NCI-H82 (cell line): ENCODE measurements at places on chromosomes 2 and 18.

DNA sequence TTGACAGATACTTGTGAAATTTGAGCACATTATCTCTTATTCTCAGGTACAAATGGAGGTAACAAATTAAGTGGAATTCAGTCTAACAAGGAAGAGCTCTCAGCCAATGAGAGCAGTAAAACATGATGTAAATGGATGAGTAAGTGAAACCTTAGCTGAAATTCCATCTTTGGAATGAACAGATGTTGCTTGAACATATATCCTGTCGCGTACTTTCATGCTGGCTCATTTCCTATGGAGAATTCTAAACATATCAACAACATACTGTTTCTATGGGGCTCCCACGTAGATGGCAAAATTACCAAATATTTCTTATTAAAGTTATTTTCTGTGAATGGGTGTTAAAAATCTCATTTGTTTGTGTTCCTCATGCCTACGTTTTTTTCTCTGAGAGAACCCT lies 256.3 kb upstream of the LINC00305 start:
- no peak for DNase-seq

GRCh38 chr2:42054714-42055430 lies 7.1 kb downstream of the PKDCC start:
- DNase-seq = peak; percentile 33

- no peak for DNase-seq
Measured at GRCh38 chr2:40384714-40385113, 67.2 kb downstream of the SLC8A1 start.

- peak; percentile 88 for DNase-seq
Measured at GRCh38 chr18:58842978-58843687, 21.5 kb upstream of the ZNF532 start.

- no peak for DNase-seq
Measured at GRCh38 chr18:74420481-74420880, 36.6 kb downstream of the DIPK1C start.

DNA sequence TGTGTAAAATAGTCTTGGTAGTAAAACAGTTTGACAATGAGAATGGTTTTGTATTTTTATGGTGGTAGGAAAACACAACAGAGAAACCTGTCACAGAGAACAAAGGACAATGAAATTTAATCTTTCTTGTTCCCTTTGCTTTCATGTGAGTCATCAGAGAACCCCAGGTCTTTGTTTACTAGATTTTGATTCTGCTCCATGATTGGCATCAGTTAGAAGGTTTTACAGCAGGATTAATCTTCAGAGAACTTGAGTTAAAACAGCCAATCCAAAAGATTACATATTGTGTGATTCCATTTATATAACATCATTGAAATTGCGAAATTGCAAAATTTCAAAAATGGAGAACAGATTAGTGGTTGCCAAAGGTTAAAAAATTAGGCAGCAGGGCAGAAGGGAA lies 2.5 kb downstream of the APLF start:
- no peak for DNase-seq

- DNase-seq = no peak
Measured at GRCh38 chr2:161030260-161031063, 129.8 kb upstream of the TANK start.

GRCh38 chr18:70273021-70273420 lies 15.8 kb upstream of the SOCS6 start:
- no peak for DNase-seq

DNA sequence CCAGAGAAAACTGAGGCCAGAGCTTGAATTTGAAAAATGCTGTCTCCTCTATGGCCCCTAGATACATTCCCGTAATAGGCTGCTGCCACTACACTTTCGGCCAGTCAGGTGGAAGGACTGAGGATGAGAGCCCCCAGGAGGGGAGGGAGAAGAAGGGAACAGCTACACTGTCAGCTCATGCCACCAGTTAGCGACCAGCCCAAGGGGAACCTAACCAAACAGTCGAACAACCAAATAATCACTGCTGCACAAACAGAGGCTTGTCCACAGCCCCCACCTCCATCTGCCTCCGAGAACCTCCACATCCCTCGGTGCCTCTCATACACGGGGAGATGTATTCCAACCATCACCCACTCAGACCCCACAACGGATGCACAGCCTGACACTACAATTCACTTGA lies 7.3 kb downstream of the ZNF516 start:
- peak; percentile 79 for DNase-seq

- DNase-seq = no peak
Measured at GRCh38 chr2:136916131-136916530, 150.8 kb downstream of the THSD7B start.

- no peak for DNase-seq
Measured at GRCh38 chr2:214052235-214052634, 358.6 kb upstream of the VWC2L start.

GRCh38 chr2:241116606-241117560 lies 14.8 kb upstream of the MTERF4 start:
- no peak for DNase-seq

GRCh38 chr18:48869591-48869990 lies 81.2 kb downstream of the SMAD7 start:
- DNase-seq = no peak

DNA sequence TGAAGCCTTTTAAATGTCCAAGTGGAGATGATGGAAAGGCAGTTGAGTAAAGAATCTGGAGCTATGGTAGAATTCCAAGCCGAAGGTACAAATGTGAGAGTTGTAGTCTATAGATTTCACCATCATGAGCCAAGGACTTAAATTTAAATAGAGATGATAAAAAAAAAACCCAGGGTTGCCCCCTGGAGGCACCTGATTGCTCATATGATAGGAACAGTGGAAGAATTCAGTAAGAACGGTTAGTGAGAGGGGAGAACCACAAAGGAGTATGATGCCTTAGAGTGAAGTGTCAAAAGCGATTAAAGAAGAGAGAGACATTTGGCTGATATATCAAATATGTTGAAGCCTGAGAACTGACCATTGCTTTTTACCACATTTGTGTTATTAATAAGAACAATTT lies 11.9 kb downstream of the NYAP2 start:
- peak; percentile 11 for DNase-seq

GRCh38 chr18:905948-906415 lies 1.3 kb downstream of the ADCYAP1 start:
- DNase-seq = peak; percentile 25

GRCh38 chr2:197179744-197180498 lies 130.7 kb downstream of the ANKRD44 start:
- no peak for DNase-seq

DNA sequence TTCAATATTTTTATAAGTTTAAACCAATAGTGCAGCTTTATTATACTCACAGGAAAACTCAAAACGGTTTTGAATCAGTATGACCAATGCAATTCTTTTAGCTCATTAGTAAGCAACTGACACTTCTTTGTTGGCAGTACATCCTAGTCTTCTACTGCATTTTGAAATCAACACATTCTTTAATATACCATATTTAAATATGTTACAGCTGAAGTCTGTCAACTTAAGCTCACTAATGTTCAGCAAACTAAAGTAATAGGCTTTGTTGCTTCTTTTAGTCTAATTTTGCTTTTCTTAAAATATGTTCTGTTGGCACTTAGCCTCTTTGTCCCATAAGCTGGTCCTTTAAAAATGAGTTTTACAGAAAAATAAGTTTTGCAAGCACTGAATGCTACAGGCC lies 55.4 kb upstream of the CCBE1 start:
- no peak for DNase-seq
